Foreskin fibroblast (primary cell): ENCODE measurements at places on chromosomes 12 and 14.

DNA sequence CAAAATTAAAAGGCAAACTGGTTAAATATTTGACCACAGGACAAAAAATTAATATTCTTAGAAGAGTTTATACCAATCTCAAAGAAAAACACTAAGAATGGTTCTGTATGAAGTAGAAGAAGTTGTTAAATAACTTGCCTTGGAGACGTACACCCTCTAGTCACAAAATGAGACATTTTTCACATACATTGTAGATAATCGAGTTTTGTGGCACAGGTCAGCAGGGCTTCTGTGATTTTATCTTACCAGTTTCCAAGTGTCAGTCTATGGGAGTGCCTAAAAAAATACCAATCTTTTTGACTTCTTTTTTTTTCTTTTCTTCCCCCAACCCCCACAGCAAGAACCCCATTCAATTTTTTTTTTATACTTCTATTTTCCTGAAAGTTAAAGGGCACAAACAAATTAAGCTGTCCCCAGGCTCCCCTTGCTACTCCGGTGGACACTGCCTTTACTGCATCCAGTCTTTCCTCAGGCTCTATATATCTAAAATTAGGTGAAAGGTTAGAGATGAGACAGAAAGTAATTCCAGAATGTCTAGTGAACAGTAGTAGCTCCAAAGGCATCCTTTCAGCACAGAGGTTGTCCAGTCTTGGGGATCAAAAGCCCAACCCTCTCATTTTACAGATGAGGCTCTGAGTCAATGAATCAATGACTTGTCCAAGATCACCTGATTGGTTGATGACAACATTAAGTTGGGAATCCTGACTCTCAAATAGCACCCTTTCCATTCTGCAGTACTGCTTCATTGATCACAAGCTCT lies 6.2 kb downstream of the LIMA1 start:
- DNase-seq: no peak

DNA sequence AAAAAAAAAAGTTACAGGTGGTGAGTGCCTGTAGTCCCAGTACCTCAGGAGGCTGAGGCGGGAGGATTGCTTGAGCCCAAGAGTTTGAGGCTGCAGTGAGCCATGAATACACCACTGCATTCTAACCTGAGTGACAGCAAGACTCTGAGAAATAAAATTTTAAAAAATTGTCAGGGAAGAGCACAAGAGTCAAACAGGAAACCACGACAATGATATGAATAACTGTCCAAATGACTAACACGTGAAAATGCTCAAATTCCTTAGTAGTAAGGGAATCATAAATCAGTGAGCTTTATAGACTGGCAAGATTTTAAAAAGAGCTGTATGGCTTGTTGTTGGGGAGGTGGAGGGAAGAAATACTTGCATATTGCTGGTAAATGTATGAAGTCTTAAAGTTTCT lies 12.9 kb upstream of the ASPG start:
- DNase-seq: no peak

DNA sequence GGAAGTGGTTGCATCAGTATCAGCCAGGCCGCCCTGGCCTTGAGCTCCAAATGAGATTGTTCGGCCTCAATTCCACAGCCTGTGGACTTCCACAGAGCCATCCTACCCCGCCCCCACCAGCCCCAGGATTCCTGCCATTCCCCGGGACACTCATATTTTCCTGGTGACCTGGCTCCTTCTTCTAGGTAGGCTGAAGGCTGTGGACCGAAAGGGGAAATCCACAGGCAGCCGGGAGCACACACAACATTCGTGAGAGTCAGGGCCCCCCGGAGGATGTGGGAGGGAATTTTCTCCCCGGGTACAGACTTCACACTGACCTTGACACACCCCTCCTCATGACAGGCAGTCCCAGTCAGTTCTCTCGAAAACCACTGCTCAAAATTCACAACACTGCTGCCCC lies 39.9 kb downstream of the RIN3 start:
- no peak for DNase-seq

DNA sequence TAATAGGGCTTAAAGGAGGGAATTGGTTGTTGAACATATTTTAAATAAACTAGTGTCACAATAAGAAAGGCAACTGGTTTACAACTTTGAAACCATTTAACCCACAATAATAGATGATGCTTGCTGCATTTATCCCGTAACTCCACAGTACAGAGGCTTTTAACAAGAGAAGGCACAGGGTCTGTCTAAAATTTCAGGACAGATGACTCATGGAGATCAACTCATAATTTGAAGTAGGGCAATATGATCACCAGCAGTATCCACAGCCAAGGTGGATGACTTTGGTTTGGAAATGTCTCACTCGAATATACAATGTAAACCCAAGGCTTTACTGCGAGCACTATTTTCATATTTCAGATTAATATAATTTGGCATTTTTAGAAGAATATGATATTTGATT lies 340.2 kb downstream of the LRIG3 start:
- DNase-seq: no peak

- no peak for DNase-seq
Measured at GRCh38 chr12:24679126-24679525, 269.8 kb downstream of the BCAT1 start.

DNA sequence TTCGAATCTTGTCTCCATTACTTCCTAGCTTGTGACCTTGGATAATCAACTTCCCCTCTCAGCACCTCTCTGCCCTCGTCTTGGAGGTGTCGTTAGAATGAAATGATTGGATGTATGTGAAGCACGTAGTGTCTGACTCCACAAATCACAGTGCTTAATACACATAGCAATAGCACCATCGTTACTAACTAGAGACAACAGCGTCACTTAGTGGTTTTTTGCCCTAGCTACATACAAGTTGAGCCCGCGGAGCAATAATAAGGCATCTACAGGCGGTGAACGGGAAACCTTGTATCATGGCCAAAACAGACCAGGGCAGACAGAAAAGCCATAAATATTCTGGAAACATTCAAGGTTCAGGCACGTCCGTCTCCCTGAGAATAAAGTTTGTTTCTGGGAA lies 154.9 kb downstream of the ASCL4 start:
- DNase-seq: no peak

- no peak for DNase-seq
Measured at GRCh38 chr12:83044736-83045135, 358.0 kb downstream of the TMTC2 start.

DNA sequence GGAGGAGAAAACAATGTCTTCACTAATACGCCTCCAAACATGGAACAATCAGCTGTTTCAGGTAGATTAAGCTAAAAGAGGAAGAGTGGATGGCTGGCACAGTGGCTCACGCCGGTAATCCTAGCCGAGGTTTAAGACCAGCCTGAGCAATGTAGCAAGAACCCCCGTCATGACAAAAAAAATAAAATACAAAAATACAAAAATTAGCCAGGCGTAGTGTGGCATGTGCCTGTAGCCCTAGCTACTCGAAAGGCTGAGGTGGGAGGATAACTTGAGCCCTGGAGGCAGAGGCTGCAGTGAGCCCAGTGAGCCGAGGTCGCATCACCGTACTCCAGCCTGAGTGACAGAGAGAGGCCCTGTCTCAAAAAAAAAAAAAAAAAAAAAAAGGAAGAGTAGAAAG lies 1.2 kb upstream of the MED13L start:
- no peak for DNase-seq

DNA sequence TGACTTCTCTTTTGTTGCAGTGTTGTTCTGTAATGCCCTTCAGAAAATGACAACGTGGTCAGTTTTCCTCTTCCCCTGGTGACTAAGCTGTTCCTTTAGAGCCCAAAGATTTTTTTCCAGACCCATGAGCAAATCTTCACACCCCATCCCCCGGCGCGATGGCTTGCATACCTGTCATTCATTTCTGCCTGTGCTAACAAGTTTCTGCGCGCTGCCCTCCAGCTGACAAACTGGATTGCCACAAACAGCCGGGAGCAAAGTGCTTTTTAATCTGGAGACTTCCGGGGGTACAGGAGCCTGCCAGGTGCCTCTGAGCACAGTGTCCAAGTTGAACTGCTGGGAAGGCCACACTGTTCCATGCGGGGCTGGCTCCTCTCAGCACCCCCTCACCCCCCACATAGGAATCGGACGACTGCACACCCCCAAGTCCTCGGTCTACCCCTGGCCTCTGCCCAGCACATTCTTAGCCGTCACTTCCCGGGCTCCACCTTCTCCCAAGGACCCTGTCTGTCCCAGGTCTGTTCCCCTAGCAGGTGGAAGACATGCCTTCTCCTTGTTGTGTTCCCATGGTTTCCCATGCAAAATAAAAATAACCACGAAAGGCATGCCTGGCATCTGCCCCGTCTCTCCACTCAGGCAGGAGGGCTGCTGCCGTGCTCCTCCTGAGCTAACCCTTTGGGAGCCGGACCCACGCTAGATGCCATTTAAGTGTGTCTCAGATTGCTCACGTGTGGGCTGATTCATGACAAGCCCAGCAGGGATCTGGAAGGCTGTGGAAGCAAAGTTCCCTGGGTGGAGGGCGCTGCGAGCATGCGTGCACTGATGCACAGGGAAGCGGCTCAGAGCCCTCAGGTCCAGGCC lies 14.1 kb downstream of the RILPL1 start:
- DNase-seq: peak; percentile 20

DNA sequence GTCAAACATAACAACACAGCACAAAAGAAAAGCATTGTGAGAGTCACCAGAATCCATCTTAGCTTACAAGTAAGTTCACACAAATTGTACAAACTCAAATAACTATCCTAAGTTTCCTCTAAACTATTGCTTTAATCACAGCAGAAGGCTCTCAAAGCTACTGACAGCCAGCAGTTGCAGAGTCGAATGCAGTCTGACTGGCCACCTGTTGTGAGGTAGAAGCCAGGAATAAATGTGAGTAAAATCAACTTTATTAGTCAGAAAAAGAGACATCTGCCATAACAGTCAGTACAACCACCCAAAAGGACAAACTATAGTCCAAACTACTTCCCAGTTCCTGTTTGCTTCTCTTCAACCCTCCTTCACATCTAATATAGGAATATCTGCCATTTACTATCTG lies 231.7 kb upstream of the USP15 start:
- DNase-seq: no peak

- no peak for DNase-seq
Measured at GRCh38 chr14:100469632-100470522, 117.3 kb downstream of the BEGAIN start.

GRCh38 chr14:33287189-33287588 lies 348.5 kb downstream of the NPAS3 start:
- DNase-seq: no peak

GRCh38 chr12:32512379-32512778 lies 113.0 kb downstream of the FGD4 start:
- no peak for DNase-seq

GRCh38 chr12:47186246-47186645 lies 106.5 kb upstream of the AMIGO2 start:
- DNase-seq: no peak

DNA sequence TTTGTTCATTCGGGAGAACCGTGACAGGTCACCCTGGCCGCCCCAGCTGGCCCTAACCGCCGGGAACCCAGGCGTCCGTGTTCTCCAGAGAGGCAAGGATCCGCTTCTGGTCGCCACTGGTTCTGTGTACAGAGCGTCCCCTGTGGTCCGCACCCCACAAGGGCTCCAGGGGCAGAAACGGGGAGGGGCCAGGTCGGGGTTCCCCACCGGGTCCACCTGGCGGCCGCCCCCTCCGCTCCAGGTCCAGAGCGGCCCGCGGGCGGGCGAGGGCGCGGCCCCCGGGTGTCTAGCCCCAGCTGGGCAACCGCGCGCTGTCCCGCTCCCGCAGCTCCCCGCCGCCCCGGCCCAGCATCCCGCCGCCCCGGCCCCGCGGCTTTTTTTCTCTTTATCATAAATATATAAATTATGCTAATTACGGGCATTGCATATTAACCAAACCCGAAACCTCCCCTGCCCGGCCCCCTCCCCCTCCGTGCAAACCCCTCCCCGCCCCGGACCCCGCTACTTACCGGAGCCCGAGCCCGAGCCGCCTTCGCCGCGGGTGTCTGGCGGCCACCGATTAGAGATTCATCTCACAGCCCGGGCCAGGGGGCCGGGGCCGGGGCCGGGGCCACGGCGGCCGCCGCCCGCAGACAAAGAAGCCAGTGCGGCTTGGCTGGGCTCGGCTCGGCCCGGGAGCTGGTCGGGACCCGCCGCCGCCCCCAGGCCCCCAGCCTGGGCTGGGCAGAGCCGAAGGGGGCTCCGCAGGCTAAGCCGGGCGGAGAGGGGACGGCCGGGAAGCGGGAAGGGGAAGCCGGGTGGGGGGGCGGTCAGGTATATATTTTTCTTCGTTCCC lies 512 bp downstream of the POU6F1 start:
- DNase-seq: peak; percentile 9

- no peak for DNase-seq
Measured at GRCh38 chr12:104737791-104738301, 220.2 kb downstream of the SLC41A2 start.

DNA sequence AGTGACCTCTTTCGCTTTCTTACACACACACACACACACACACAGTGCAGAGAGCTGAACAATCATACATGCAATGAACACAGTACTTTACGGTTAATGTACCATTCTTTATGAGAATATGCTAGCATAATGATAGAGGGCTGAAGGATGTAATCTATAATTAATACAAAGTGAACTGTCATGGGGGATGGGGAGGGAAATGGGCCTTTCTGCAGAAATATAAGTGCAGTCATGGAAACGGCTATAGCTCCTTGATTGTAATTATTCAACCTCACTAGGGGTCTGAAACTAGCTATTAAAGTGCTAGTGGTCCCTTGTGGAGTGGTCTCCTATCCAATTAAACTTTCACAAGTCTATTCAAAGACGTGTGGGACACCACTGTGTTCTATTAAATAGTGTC lies 443.2 kb upstream of the FOXG1 start:
- no peak for DNase-seq

- DNase-seq: no peak
Measured at GRCh38 chr14:95315579-95315978, 4.1 kb downstream of the CLMN start.

DNA sequence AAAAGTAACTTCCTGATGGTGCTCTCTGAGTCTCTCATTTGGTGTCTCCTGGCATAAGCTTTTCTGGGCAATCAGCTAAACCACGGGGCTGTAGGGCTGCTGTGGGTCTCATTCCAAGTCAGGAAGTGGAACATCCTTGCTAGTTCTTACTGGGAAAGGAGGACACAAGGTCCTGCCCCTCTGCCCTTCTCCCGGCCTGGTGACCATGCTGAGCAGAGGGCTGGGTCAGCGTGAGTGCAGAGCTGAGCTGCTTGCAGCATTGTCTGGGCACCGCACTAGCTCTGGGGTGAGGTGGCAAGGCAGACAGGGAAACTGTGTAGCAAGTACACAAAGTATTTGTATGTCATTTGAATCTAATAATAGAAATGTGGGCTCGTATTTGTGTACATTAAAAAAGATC lies 45.0 kb upstream of the ASPG start:
- DNase-seq: no peak

GRCh38 chr12:123942911-123943648 lies 29.6 kb downstream of the CCDC92 start:
- peak; percentile 53 for DNase-seq

- DNase-seq: no peak
Measured at GRCh38 chr12:89350630-89351488, 1.4 kb downstream of the DUSP6 start.

GRCh38 chr14:29927376-29928116 lies at the start of gene PRKD1:
PRKD1 (minus strand) TSS chr14:29927847.
- peak; percentile 59 for DNase-seq
